ENCODE measurements at places on chromosomes 5 and 9.

DNA sequence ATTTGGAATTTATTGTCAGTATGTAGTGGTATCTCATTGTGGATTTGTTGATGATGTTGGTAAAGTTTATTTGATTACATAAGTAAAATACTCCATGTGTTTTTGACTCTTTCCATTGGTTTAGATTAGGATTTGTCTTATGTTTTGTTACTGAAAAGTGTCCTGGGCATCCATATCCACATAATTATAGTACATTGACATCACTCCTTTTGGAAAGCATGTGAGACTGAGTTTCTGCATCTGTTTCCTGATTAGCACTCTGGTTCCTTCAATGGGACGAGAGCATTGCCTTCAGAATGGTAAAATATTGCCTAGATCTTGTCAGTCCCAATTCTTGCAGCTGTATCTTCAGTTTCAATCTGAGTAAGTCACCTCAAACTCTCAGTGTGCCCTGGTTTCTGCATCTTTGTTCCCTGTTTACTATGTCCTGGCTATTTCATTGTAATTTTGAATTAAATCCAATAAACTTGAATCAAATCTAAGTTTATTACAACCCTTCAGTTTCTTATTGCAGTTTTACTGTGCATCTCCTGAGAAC, 128.1 kb downstream of the FBXO38 start:
- no peak for DNase-seq

GRCh38 chr9:135093111-135093510, 5.6 kb downstream of the OLFM1 start:
- DNase-seq = no peak

DNA sequence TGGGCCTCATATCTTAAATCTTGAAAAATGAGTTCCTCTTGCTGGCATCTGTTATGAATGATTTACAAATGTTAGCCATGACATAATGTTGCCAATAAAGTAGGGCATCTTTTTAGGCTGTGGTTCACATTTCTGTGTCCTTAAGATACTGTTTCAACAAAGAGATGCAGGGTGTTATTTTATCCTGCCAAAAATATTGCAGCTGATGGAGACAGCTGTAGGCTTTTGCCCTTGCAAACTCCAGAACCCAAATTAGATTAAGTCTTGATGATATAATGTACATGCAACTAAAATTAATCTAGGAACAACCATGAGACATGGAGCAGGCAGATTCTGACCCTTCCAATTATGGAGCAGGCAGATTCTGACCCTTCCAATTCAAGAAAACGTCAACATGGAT, 228.2 kb upstream of the GRIN3A start:
- DNase-seq = no peak

- DNase-seq = no peak
Measured at GRCh38 chr5:66337626-66338226, 193.6 kb downstream of the SREK1 start.

GRCh38 chr9:77251050-77251449, 73.7 kb downstream of the VPS13A start:
- no peak for DNase-seq

Data from mesothelial cell of epicardium (in vitro differentiated cells).